Fibroblast of the aortic adventitia (primary cell): ENCODE measurements at places on chromosomes 4 and X. TPM values are rescaled to one million over a fixed set of nuclear protein-coding genes. Genes with fewer than 3 reads are reported as not detected.

UGT2A1 gene
- total RNA-seq, result not detected in 2 replicates

HHIP gene
- 3.8 and 16.0 TPM in 2 replicates for total RNA-seq

SPIN2A gene
- total RNA-seq, result 0.63 TPM in 1 of 2 replicates, not detected in the other

SPATA18 gene
- total RNA-seq, result 21.7 and 22.3 TPM in 2 replicates

HAND2 gene
- total RNA-seq, result 31.3 TPM in 2 replicates

MAGEB10 gene
- total RNA-seq, result not detected in 2 replicates

MAGEE2 gene
- not detected in 2 replicates for total RNA-seq

ENPEP gene
- 0.54 and 5.9 TPM in 2 replicates for total RNA-seq

EPGN gene
- total RNA-seq, result 0.90 TPM in 1 of 2 replicates, not detected in the other

DCLK2 gene
- total RNA-seq, result 4.5 and 7.1 TPM in 2 replicates
